Gastroesophageal sphincter (tissue), 4 donors: ENCODE measurements at places on chromosomes 12 and 14. TPM values are rescaled to one million over a fixed set of nuclear protein-coding genes. Genes with fewer than 3 reads are reported as not detected.
A peak's percentile ranks its signal among the peaks of the same experiment; 100 is the strongest.

The IFNG-AS1 gene
- not detected for total RNA-seq

The ITPK1 gene
- total RNA-seq = 136 TPM

The IGF1 gene
- total RNA-seq = 58.7 TPM

- peak; percentile 40 for ATAC-seq
Measured at GRCh38 chr14:69077841-69078240, 75.1 kb downstream of the DCAF5 start.

DNA sequence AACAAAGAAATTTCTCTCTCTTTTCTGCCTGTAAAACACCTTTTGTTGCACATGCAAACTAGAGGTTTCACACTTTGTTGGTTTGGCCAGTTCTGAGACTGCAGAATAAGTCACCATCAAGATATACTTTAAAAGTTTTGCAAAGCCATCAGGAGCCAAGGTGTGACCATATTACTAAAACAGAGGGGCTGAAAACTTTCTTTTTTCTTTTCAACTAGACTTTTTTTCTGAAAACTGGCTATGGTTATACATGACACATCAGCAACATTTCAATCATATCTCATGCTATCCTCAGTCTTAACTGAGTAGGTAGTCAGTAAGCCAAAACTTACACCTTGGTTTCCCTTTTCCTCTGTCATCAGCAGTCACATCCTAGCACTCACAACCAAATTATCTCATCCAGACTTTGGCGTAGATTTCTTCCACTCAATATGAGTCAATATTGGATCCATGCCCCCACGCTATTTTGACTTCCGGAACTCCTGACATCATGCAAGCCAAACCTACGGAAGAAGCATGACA lies 4.1 kb upstream of the IFNG start:
- no peak for ATAC-seq

DNA sequence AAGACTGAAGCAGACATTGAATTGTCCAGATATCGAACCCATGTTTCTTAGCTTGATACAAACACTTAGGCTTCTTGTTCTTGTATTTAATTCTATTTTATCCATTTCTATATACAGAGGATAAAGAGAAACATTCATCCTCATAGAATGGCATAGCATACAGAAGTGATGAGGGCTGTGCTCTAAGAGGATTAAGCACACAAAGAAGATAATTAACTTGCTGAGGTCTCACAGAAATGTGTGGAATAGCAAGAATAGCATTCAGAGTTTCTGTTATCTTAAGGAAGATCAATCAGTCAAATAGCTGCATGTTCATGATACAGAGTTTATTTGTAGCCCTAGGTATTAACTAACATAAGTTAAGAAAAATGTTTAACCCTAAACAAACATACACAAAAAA lies 27.3 kb upstream of the STRAP start:
- ATAC-seq = no peak

GRCh38 chr12:105431537-105432100 lies 101.1 kb downstream of the C12orf75 start:
- ATAC-seq = no peak

- peak; percentile 16 for ATAC-seq
Measured at GRCh38 chr14:104049576-104050240, 35.8 kb upstream of the ASPG start.

DNA sequence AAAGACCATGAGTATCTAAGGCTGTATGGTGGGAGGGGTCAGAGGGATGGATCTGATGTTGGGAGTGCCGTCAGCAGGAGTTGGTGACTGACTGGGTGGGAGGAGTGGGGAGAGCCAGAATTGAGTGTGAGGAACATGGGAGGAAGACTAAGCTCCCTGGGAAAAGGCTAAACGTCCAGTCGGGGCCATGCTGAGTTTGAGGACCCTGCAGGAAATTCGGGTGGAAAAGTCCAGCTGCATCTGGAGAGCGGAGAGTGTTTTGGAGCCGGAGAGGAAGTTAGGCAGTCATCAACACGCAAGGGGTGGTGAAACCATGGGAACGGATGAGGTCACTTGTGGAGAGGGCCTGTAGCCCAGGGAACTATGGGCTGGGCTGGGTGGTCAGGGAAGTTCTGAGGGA lies 60.9 kb downstream of the ELK3 start:
- ATAC-seq = peak; percentile 91
